ENCODE measurements at places on chromosomes 7 and 10.

DNA sequence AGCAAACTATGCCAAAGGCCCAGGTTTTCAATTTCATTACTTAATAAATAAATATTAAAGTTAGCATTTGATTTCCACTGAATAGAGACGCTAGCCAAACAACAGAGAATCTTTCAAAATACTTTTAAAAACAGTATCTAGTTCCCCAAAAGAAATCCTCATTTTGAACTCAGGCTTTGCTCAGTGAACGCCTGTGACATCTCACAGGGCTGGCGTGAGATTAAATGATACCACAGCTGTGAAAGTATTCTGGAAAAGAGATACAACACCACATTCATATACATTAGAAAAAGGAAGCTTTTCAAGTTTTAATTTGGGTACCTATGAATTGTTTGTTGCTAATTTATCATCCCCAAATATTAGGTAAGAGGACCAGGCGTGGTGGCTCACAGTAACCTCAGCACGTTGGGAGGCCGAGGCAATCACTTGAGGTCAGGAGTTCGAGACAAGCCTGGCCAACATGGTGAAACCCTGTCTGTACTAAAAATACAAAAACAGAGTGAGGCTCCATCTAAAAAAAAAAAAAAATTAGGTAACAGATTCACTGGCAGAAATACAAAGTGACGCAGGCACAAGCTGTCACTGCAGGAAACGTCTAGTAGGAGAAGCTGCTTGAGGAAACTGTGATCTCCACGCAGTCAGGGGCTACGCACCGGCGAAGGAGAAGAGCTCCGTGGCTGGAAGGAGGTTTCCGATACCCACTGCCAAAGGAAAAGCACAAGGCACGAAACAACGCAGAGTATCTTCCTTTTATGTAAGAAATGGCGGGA is 50.0 kb downstream of the AMZ1 start:
- peak; percentile 27 for DNase-seq

DNA sequence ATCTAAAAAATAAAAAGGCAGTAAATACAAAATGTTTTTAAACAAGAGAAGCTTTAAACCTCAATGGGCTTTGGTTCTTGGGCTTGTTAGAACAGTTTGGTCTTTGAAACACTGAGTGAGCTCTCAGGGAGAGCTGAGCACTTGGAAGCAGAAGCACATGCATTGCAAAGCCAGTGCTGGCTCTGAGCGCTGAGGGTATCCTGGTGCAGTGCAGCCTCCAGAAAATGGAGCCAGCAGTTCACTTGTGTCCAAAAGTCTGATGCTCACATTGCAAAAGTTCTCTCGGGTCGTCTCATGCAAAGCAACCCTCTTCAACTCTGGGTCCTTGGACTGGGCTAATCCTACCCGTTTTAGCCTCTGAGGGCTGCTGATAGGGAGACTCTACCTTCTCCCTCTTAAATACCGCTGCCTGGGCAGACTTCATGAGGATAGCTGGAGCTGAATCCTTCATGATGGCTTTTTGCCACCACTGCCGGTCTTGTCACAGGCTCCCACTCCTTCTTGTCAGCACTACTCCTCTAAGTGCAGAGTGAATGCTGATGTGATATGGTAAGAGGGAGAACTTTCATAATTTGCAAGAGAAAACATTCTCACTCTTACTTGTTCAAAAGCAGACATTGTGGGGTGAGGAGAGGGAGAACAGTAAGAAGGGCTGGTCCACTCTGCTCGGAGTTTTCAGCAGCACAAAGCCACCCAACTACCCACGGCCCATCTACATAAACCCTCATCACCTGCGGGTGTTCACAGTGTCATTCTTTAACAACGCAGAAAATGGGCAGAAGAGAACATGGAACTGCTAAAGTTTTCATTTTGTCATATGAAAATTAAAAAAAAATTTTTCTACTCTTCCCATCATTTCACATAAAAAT is 42.2 kb upstream of the BMPER start:
- DNase-seq = no peak

DNA sequence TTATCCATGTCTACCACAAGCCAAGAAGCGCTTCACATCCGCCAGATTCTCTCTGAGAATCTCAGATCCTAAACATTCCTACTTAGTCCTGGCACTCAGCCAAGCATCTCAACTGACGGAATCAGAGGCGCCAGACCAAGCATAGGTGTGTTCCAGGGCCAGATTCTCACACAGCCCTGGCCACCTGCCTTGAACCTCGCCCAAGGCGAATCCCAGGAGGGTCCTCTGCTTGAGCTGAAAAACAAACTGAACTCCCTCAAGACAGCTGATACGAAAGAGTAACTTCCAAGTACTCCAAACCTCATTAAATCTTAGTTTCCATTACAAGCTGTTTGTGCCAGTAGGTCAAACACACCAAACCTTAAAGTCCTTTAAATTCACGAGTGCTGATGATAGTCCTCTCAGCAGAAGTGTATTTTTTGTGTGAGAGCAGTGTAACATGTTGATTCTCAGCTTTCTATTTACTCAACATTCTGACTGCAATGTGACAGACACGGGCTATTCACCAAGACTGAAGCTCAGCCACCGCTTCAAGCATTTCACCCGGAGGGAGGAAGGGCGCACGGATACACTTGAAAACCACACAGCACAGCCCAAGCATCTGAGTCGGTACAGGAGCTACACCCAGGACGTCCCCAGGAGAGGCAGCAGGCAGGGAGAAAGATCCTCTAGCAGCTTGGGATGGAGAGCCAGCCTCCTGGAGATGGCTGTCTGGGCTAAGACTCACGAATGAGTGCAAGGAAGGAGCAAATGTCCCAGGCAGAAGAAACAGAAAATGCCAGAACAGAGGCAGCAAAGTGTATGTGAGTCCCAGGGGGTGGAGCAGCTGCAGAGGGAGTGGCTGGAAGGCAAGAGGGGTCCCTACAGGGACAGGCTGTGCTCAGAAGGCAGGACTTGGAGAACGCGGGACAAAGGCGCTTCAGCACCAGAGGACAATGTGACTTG is 6.0 kb downstream of the PARD3 start:
- DNase-seq = no peak

GRCh38 chr10:120735773-120736371 is 115.3 kb upstream of the WDR11 start:
- DNase-seq = peak; percentile 32

GRCh38 chr10:44992070-44992731 is 8.5 kb upstream of the ZNF22 start:
- no peak for DNase-seq

- DNase-seq = no peak
Measured at GRCh38 chr10:110481919-110482318, 15.8 kb upstream of the DUSP5 start.

- DNase-seq = no peak
Measured at GRCh38 chr10:30554440-30554825, 75.1 kb downstream of the LYZL2 start.
